ENCODE measurements at places on chromosomes 13 and 19. TPM values are rescaled to one million over a fixed set of nuclear protein-coding genes. Genes with fewer than 3 reads are reported as not detected.
A peak's percentile ranks its signal among the peaks of the same experiment; 100 is the strongest.

DNA sequence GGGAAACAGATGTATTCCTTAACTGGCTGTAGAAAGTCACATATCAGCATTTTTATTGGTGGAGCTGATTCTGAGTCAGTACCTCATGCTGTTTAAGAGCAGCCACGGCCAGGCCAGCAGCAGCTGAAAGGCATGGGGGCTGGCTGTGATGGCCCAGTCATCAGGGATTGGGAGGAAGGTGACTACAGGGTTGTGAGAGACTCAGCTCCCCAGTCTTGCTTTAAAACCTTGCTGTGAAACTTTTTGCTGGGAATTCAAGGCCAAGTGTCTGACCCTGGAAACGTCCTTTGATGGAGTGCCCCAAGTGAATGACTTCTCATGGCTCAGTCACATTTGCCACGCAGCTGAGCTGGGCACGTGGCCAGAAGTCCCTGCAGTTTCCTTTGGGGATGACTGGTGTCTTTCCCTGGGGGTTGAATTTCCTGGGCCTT lies 39.1 kb upstream of the RNF113B start:
- no peaks in the 10 kb centered on the region for H3K36me3 ChIP-seq
- H3K27ac ChIP-seq = peak overlapping the region; percentile 48
- H3K4me3 ChIP-seq = no peak overlapping the region
- no peaks in the 10 kb centered on the region for H3K27me3 ChIP-seq
- peak; percentile 69 for DNase-seq
- peaks cover 42% of the 10 kb centered on the region for H3K4me1 ChIP-seq

DNA sequence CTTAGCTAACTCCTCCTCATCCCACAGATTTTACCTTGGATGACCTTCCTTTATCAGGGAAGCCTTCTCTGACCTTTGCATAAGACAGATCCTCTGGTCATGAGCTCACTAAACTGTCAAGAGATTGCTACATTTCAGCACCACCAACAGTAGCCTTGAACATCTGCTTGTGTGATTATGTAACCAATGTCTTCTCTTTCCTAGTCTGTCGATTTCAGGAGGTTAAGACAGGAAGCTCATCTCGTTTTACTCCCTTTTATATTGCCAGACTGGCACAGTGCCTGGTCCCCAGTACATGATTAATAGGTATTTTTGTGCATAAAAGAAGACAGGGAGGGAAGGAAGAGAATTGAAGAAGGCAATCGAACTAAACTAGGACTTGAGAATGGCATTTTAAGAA lies 1697.7 kb downstream of the EFNB2 start:
- H3K27ac ChIP-seq = no peak overlapping the region
- no peak overlapping the region for H3K4me3 ChIP-seq
- no peaks in the 10 kb centered on the region for H3K36me3 ChIP-seq

DNA sequence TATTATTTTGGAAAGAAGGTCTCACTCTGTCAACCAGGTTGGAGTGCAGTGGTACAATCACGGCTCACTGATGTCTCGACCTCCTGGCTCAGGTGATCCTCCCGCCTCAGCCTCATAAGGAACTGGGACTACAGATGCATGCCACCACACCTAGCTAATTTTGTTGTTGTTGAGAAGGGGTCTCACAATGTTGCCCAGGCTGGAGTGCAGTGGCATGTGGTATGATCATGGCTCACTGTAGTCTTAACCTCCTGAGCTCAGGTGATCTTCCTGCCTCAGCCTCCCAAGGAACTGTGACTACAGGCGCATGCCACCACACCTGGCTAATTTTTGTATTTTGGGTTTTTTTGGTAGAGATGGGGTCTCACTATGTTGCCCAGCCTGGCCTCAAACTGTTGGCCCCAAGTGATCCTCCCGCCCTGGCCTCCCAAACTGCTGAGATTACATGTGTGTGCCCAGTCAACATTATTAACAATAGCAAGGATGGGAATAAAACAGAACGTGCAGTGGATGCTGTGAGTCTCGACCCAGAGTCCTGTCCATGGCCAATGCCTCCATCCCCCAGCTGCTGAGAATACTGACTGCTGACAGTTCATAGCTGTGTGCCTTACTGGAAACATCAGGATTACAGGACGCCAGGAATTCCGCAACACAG lies 5.4 kb upstream of the MBD3L3 start:
- H3K27me3 ChIP-seq = no peaks in the 10 kb centered on the region
- no peak overlapping the region for H3K4me3 ChIP-seq
- DNase-seq = no peak
- H3K36me3 ChIP-seq = no peaks in the 10 kb centered on the region
- no peak overlapping the region for H3K27ac ChIP-seq

- no peak overlapping the region for H3K27ac ChIP-seq
- peaks cover 18% of the 10 kb centered on the region for H3K4me1 ChIP-seq
- peaks cover 83% of the 10 kb centered on the region for H3K27me3 ChIP-seq
- H3K36me3 ChIP-seq = no peaks in the 10 kb centered on the region
- no peak for DNase-seq
- H3K4me3 ChIP-seq = no peak overlapping the region
Observed at GRCh38 chr13:78595495-78596398, 7.6 kb downstream of the POU4F1 start.

GRCh38 chr19:39351537-39352064 lies 9.4 kb downstream of the SAMD4B start:
- peaks cover 13% of the 10 kb centered on the region for H3K36me3 ChIP-seq
- DNase-seq = no peak
- H3K27ac ChIP-seq = no peak overlapping the region
- peaks cover 4% of the 10 kb centered on the region for H3K4me1 ChIP-seq
- no peak overlapping the region for H3K4me3 ChIP-seq

TRIP10 gene
- 82.5 TPM for total RNA-seq

DNA sequence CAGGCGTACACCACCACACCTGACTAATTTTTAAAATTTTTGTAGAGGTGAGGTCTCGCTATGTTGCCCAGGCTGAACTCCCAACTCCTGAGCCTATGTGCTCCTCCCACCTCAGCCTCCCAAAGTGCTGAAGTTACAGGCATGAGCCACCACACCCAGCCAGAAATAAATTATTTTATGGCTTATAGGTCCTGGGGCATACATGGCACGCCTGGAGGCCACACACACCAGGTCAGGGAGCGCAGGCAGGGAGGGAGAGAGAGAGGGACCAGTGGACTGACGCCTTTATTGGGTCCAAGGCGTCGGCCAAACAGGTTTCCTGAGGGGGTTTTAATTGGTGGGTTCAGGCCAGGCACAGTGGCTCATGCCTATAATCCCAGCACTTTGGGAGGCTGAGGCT lies 6.8 kb downstream of the SPIB start:
- H3K27ac ChIP-seq = no peak overlapping the region
- no peaks in the 10 kb centered on the region for H3K4me1 ChIP-seq
- H3K36me3 ChIP-seq = no peaks in the 10 kb centered on the region

DNA sequence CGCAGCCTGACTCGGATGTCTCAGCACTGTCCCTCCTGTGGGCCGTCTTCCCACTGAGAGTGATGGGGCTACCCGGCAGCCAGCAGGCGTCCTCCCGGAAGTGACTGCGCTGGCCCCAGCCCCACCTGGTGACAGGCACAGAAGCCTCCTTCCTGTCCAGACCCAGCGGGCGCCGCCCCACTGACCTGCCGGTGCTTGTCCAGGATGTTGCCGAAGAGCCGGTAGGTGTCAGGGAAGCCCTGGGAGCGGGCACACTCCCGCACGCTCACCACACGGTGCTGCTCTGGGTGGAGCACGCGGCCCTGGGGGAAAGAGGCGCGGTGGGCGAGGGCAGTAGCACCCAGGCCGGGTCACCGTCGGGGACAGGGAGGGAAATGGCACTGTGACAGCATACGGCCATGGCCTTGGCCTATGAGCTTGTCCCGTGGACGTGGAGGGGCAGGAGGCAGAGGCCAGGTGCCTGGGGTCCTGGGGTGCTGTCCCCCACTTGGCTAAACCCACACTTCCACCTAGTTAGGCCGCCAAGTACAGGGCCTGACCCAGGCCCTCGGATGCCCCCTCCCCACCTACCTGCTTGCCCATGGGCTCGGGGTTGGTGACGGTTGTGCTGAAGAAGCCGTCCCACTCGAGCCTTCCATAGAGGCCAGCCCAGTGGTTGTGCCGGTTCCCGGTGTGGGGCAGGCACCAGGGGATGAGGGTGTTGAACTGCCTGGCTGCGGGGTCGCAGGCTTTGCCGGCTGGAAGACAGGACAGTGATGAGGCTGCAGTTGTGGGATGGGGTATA lies 16.0 kb upstream of the EIF3G start:
- H3K27me3 ChIP-seq = no peaks in the 10 kb centered on the region
- H3K36me3 ChIP-seq = peaks cover 92% of the 10 kb centered on the region
- H3K27ac ChIP-seq = peak overlapping the region; percentile 49
- no peaks in the 10 kb centered on the region for H3K4me1 ChIP-seq
- H3K4me3 ChIP-seq = peak overlapping the region; percentile 48

- no peaks in the 10 kb centered on the region for H3K27me3 ChIP-seq
- DNase-seq = no peak
- peaks cover 61% of the 10 kb centered on the region for H3K4me1 ChIP-seq
- H3K4me3 ChIP-seq = no peak overlapping the region
Observed at GRCh38 chr19:2627855-2628254, 74.6 kb downstream of the GNG7 start.

DNA sequence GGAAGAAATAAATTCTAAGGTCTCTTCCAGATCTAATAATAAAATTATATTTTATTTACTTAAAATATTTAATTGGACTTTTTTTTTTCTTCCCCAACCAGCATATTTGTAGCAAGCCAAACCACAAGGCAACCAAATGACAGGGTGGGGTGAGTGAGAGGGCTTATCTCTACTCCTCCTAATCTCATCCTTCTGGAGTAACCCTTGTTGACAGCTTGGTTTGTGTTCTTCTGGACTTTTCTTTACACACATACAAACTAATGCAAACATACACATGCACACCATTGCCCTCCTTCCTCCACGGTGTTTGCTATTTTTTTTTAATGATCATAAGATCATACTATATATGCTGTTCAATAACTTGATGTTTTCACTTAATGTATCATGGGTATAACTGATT lies 383.1 kb downstream of the DLEU7 start:
- no peaks in the 10 kb centered on the region for H3K4me1 ChIP-seq
- no peak overlapping the region for H3K4me3 ChIP-seq
- H3K27ac ChIP-seq = no peak overlapping the region
- H3K27me3 ChIP-seq = no peaks in the 10 kb centered on the region
- H3K36me3 ChIP-seq = no peaks in the 10 kb centered on the region

GRCh38 chr13:37381502-37381901 lies 217.1 kb downstream of the POSTN start:
- no peaks in the 10 kb centered on the region for H3K36me3 ChIP-seq
- DNase-seq = no peak
- no peaks in the 10 kb centered on the region for H3K4me1 ChIP-seq
- no peaks in the 10 kb centered on the region for H3K27me3 ChIP-seq
- H3K4me3 ChIP-seq = no peak overlapping the region

GRCh38 chr19:13298565-13299481 lies 148.6 kb downstream of the IER2 start:
- H3K27ac ChIP-seq = no peak overlapping the region
- H3K27me3 ChIP-seq = peaks cover 10% of the 10 kb centered on the region
- no peaks in the 10 kb centered on the region for H3K36me3 ChIP-seq
- peaks cover 8% of the 10 kb centered on the region for H3K4me1 ChIP-seq

SWSAP1 gene
- total RNA-seq = 3.1 TPM

- H3K27me3 ChIP-seq = no peaks in the 10 kb centered on the region
- H3K36me3 ChIP-seq = no peaks in the 10 kb centered on the region
- peak; percentile 65 for DNase-seq
- H3K4me1 ChIP-seq = peaks cover 11% of the 10 kb centered on the region
Observed at GRCh38 chr13:30142486-30143211, 164.7 kb downstream of the KATNAL1 start.

DNA sequence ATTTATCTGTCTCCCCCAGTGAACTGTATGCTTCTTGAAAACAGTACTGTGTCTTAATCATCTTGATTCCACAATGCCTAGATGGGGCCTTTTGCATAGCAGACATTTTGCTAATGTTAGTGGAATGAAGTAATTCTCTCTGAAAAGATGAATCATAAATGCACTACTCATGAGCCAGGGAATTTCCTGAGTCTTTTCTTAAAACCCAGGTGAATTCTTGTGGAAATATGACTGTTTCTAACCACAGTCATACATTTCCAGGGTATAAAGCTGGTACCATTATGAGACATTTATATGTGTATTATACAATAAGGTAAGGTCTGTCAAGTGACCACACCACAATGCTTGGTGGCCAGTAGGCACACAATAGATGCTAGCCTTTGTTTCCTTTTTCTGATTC lies 5.5 kb upstream of the KCTD4 start:
- no peaks in the 10 kb centered on the region for H3K36me3 ChIP-seq
- no peak overlapping the region for H3K4me3 ChIP-seq
- H3K4me1 ChIP-seq = no peaks in the 10 kb centered on the region
- no peaks in the 10 kb centered on the region for H3K27me3 ChIP-seq

LSM4 gene
- 111 TPM for total RNA-seq

ZNF526 gene
- total RNA-seq = 7.9 TPM

- peak overlapping the region; percentile 74 for H3K27ac ChIP-seq
- DNase-seq = peak; percentile 81
- H3K27me3 ChIP-seq = no peaks in the 10 kb centered on the region
- peak overlapping the region; percentile 16 for H3K4me3 ChIP-seq
- H3K36me3 ChIP-seq = peaks cover 21% of the 10 kb centered on the region
Observed at GRCh38 chr19:10283301-10284064, 3.3 kb upstream of the ICAM4 start.

GRCh38 chr19:2806736-2807378 lies 12.8 kb upstream of the ZNF554 start:
- peaks cover 73% of the 10 kb centered on the region for H3K36me3 ChIP-seq
- no peak overlapping the region for H3K27ac ChIP-seq
- H3K4me3 ChIP-seq = no peak overlapping the region
- peak; percentile 61 for DNase-seq

DNA sequence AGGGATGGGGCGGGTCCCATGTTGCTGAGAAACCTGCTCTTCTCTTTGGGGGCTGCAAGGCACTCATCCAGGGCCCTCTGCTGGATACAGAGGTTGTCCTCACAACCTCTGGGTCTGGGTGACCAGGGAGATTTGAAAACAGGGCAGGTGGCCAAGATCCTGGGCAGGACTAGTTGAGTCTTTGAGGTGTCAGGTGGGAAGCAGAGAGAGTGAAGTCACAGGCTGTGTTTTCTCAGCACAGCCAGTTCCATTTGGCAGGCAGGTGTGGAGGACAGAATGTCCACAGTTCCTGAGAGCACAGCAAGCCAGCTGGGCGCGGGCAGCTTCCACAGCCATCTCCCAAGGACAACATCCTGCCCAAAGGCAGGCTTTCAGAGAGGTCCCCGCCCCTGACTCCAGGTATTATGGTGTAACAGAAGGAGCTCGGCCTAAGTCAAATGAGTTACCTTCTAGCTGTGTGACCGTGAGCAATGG lies 118.8 kb downstream of the NUFIP1 start:
- no peaks in the 10 kb centered on the region for H3K27me3 ChIP-seq
- H3K4me3 ChIP-seq = no peak overlapping the region
- peak; percentile 89 for DNase-seq
- no peaks in the 10 kb centered on the region for H3K4me1 ChIP-seq

GRCh38 chr19:33750587-33751435 lies 45.9 kb upstream of the KCTD15 start:
- no peaks in the 10 kb centered on the region for H3K27me3 ChIP-seq
- DNase-seq = peak; percentile 56
- H3K4me3 ChIP-seq = no peak overlapping the region
- no peak overlapping the region for H3K27ac ChIP-seq

GRCh38 chr13:24086642-24087041 lies 73.9 kb upstream of the SPATA13 start:
- no peak overlapping the region for H3K27ac ChIP-seq
- no peaks in the 10 kb centered on the region for H3K36me3 ChIP-seq
- no peaks in the 10 kb centered on the region for H3K27me3 ChIP-seq
- H3K4me3 ChIP-seq = no peak overlapping the region
- no peak for DNase-seq
